Lung (tissue), 17 donors: ENCODE measurements at places on chromosomes 2 and 18. TPM values are rescaled to one million over a fixed set of nuclear protein-coding genes. Genes with fewer than 3 reads are reported as not detected.
A peak's percentile ranks its signal among the peaks of the same experiment; 100 is the strongest.

Gene APCDD1
- polyA plus RNA-seq, result 12.5 TPM

- no peak for DNase-seq
Measured at GRCh38 chr2:100978582-100979191, 23.4 kb upstream of the RPL31 start.

DNA sequence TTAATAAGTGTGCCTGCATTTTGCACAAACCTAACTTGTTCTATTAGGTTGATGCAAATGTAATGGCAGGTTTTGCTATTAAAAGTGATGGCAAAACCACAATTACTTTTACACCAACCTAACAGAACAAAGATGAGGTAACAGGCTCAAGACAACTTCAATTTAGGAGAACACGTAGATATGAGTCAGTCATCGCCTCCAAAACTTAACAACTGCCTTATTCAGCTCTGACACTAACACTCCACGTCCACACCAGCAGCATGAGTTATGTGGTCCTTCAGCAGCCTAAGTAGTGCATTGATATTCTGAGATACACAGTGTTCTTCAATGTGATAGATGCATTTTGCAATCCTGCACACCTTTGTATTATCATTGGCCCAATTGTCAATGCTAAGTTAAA, 1175.1 kb upstream of the ACVR2A start:
- DNase-seq, result no peak

- DNase-seq, result no peak
Measured at GRCh38 chr18:72674710-72675109, 130.6 kb upstream of the CBLN2 start.

DNA sequence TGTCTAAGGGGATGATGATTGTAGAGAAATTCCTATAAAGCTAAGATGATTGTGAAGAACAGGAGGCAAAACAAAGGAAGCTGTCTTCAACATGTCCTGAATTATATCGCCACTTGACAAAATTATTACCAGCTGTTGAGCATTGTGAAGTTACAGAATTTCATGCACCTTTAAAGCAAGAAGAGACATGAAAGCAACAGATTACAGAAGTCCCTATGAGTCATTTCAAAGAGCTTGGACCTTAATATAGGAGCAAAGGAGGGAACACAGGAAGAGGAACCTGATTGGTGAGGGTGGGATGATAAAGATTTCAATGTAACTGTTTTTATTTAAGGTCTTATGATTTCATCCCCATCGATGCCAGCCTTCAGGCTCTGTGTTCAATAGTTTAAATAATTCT, 526.9 kb upstream of the HNMT start:
- DNase-seq, result no peak

Gene ANKAR
- 0.95 TPM for polyA plus RNA-seq

DNA sequence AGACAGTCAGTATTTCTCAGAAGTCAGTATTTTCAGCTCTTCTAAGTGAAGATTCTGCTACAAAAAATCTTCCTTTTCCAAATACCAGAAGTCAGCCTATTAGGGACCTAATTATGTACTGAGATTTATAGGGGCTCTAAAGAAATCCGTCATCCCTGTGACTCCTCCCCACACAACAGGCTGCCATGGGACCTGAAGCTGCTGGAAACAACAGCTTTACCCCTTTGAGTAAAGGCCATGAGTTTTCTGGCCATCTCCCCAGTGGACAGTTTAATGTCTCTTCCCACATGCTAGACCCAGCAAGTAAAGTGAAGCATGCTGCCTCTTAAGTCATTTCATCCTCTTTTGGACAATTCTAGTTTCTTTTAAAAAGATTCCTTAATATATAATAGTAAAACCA, 255.7 kb upstream of the ACVR2A start:
- DNase-seq, result no peak

DNA sequence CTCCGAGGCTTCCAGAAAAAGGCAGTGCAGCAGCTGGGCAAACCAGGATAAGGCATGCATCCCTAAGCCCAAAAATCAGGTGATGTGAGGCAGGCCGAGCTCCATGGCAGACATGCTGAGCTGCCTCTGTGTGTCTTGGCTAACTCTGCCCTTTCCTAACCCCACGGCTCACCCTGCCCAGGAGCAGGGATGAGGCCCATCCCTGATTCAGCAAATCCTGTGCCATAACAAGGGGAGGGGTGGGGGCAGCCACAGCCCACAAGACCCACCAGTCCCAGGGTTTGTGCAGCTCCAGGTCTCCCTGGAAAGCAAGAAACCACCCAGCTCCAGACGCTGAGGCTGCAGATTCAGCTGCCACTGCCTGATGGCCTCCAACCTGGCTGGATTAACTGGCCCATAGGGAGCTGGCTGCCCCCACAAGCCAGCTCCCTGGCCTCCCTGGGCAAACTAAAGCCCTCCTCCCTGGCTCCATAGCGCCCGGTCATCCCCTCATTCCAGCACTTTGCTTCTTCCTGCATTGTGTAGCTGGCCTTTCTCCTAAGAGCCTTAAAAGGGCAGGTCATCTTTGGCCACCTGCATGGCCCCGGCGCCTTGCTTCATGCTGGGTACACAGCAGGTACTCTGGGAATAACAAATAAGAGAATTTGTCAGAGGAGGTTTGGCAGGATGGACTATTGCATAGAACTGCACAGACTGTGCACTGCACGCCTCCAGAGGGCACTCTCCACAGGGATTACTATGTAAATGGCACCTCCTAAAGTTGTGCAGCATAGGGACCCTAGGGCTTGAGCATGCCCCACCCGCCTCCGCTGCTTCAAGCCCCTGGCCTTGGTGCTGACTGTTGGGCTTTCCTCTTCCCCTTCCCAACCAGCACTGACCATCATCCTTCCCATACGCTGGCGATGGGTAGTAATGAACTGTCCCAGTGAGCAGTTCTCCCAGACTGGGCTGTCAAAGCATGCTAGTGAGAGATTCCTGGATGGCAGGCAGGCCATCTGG, 10.7 kb downstream of the STEAP3 start:
- peak; percentile 43 for DNase-seq

Gene UGT1A4
- polyA plus RNA-seq, result 0.55 TPM

GRCh38 chr2:230809015-230809414, 55.7 kb upstream of the ITM2C start:
- no peak for DNase-seq

Gene EML6
- 1.3 TPM for polyA plus RNA-seq

DNA sequence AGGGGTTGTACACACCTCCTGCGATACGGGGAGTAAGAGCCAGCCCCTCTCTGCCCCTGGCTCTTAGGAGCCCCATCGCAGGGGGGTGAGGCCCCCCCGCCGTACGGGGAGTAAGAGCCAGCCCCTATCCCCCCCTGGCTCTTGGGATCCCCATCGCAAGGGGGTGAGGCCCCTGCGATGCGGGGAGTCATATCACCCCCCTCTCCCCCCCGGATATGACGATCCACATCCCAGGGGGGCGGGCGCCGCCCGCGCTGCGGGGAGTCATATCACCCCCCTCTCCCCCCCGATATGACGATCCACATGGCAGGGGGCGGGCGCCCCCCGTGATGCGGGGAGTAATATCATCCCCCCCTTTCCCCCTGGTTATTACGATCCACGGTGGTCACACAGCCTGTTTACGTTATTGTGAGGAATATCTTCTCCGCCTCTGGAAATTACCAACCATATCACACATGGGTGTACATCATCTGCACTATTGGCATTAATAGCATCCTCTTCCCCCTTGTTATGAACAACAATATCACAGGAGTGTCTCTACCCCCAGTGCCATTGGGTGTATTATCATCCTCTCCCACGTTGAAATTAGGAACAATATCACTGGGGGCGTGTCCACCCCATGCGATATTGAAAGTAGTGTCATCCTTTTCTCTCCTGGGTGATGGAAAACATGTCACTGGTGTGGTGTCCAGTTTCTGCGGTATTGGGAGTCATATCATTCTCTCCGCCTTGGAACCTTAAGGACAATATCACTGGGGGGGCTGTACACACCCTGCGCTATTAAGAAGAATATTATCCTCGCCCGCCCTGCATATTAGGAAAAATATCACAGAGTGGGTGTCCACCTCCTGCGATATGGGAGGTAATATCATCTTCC, 24.7 kb upstream of the NAGK start:
- DNase-seq, result no peak

Gene COL3A1
- polyA plus RNA-seq, result 211 TPM

Gene VIL1
- 0.06 TPM for polyA plus RNA-seq

Gene SMAD7
- polyA plus RNA-seq, result 11.8 TPM

Gene SIX3
- not detected for polyA plus RNA-seq

Gene PSMD1
- polyA plus RNA-seq, result 30.1 TPM

DNA sequence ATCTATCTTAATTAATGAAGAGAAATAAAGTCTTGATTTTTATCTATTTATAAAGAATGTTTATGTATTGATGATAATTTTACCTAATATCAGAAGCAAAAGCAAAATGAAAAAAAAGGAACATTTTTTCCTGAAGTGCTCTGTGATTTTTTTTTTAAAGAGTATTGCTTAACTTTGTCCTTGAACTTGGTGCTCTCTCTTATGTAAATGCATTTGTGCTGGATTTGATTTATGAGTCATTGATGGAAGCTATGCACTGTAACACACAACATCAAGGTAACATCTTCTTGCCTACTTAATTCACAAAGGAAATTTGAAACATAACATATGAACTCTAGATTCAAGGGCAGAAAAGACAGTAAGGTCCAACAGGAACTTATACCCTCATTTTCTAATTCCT, 312.9 kb upstream of the CDH19 start:
- DNase-seq, result no peak

DNA sequence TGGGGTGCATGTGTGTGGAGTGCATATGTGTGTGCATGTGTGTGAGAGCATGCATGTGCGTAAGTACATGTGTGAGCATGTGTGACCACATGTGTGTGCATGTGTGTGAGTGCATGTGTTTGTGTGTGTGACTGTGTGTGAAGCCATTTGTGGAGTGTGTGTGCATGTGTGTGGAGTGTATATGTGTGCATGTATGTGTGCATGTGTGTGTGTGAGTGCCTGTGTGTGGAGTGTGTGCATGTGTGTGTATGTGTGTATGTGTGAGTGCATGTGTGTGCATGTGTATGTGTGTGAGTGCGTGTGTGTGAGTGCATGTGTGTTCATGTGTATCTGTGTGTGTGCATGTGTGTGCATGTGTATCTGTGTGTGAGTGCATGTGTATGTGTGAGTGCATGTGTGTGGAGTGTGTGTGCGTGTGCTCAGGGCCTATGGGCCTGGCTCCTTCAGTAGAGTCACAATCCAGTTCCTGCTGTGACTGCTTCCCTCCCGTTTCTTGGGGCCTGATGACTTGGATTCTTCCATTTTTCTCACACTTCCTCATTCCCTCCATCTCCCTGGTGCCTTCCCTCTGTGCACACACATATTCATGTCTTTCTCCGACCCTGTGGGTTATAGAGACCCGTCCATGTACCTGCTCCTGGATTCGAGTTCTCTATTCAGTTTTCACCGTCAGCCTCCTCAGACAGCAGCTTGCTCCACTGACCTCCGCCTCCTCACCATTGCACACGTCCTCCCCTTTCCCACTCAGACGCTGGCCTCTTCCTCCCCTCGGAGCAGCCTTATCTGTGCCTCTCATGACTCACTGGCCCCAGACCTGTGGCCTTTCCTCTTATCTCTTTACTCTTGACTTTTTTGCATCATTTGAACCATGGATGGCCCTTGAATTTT, 25.2 kb downstream of the TOGARAM2 start:
- DNase-seq, result no peak

Gene OSR1
- polyA plus RNA-seq, result 8.6 TPM

- DNase-seq, result no peak
Measured at GRCh38 chr2:85401844-85402243, 8.3 kb downstream of the CAPG start.

DNA sequence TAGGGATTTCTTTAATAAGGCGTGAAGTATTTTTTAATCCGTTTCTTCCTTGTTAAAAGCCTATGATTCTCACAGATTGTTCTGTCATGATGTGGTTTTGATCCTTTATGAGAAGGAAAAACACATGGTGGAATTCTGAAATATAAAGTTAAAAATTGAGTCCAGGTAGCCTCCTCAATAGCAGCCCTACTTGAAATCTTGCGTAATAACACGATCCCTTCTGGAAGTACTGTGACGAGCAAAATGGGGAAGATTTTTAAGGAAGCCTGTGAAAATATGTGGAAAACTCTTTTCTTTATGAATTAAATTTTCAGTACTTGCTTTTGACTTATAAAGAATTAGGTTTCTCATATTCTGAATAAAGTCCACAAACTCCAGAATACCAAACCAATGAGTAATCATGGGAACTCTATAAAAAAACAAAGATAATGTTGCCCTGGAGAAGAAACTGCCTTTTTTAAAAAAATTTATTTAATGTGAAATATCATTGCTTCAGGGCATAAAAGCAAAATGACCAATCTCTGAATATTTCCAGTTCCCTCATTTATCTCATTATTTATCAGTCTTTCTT, 476.4 kb upstream of the ZEB2 start:
- DNase-seq, result no peak

Gene GCG
- not detected for polyA plus RNA-seq

GRCh38 chr2:437756-438393, 150.0 kb upstream of the ALKAL2 start:
- no peak for DNase-seq

GRCh38 chr2:130300970-130301348, 41.7 kb upstream of the IMP4 start:
- no peak for DNase-seq

Gene PSMA8
- 0.07 TPM for polyA plus RNA-seq

- DNase-seq, result peak; percentile 55
Measured at GRCh38 chr2:241882091-241882625, 12.6 kb downstream of the RTP5 start.

- no peak for DNase-seq
Measured at GRCh38 chr18:22952525-22952924, 19.4 kb downstream of the RBBP8 start.

Gene CRYBA2
- polyA plus RNA-seq, result not detected

Gene RSAD2
- 3.3 TPM for polyA plus RNA-seq

Gene OTOS
- not detected for polyA plus RNA-seq

DNA sequence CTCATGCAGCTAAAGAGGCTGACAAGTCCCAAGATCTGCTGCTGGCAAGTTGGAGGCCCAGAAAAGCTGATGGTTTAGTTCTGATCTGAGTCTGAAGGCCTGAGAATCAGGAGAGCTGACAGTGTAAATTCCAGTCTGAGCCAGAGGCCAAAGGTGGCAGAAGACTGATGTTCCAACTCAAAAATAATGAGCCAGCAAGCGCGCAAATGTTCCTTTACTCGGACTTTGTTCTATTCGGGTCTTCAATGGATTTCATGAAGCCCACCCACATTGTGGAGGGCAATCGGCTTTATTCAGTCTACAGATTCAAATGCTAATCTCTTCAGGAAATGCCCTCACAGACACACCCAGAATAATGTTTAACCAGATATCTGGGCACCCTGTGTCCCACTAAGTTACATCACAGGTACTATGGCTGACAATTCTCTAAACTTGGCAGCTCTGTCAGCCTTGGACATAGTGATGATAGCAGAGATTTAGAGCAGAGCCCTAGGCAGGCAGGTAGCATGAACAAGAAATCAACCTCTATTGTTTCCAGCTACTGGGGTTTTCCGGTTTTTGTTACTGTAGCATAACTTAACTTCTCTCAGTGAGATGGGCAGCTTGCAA, 318.5 kb downstream of the HRH4 start:
- no peak for DNase-seq

GRCh38 chr2:150296770-150297546, 190.5 kb downstream of the RND3 start:
- peak; percentile 86 for DNase-seq

Gene RAB17
- 19.3 TPM for polyA plus RNA-seq

Gene RNU2-63P
- not detected for polyA plus RNA-seq

GRCh38 chr2:74100254-74101216, 47.2 kb downstream of the BOLA3 start:
- peak; percentile 41 for DNase-seq
